Left renal pelvis (tissue), 4 donors: ENCODE measurements at places on chromosomes 7 and 10. TPM values are rescaled to one million over a fixed set of nuclear protein-coding genes. Genes with fewer than 3 reads are reported as not detected.

Gene SEC31B
- polyA plus RNA-seq, result 13.3 TPM

Gene PBLD
- 11.0 TPM for polyA plus RNA-seq

Gene PAPOLB
- 0.14 TPM for polyA plus RNA-seq

Gene FRMPD2
- polyA plus RNA-seq, result 0.40 TPM

Gene CHST12
- 9.7 TPM for polyA plus RNA-seq

DNA sequence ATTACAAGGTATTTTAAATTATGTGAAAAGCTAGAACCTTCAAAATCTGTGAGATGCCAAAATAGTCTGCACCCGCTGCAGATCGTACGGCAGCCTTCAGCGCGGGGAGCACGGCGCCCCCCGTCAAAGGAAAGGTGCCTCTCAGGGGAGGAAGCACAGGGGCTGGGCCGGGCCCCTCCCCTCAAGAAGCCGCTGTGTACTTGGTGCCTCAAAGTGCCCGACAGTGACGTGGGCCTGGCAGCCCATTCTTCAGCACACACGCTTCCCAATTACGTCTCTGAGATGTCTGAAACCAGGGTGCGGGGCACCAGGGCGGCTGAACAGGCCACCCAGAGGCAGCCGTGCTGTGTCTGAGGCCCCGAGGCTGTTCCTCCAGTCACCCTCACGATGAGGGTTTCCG, 116.1 kb downstream of the INPP5A start:
- no peak for DNase-seq

DNA sequence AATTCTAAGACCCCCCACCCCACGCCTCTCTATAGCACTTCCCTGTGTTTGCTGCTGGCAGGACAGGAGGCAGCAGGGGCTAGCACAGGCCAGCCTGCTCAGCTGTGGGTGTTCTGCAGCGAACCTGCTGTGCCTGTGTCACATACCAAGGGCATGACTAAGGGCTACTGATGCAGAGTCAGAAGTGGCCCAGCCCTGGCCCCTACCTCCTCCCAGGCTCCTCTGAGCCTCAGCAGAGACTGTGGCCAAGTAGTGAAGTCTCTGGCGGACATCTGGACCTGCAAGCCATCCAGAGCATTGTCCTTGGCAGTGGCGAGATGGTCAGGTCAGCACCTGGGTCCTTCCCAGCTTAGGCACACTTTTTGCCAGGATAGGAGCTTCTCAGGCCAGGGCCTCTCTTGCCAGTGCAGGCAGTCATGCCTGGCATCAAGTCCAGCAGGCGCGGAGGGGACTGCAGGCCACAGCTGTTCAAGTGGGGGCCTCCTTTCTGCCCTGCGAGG, 116.3 kb upstream of the RET start:
- no peak for DNase-seq

GRCh38 chr10:103042129-103042528, 124.0 kb downstream of the CNNM2 start:
- DNase-seq, result no peak

DNA sequence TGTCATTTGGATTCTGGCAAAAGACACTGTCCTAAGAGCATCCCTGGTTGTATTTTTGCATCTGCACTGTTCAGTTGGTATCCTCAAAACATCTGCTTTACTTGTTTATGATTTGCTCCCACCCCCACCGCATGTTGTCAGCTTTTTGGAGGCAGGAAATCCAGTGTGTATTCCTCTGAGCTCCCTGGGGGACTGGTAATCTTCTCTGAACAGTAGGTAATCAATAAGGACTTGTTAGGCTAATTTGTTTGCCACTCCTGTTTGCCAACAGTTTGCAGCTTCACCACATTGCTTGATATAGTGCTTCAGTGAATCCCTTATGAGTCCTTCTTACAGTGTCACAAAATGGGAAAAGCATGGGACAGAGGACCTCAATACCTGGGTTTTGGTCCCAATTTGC, 49.1 kb downstream of the FEZF1 start:
- no peak for DNase-seq

GRCh38 chr10:91319336-91319735, 90.8 kb upstream of the HECTD2 start:
- no peak for DNase-seq

DNA sequence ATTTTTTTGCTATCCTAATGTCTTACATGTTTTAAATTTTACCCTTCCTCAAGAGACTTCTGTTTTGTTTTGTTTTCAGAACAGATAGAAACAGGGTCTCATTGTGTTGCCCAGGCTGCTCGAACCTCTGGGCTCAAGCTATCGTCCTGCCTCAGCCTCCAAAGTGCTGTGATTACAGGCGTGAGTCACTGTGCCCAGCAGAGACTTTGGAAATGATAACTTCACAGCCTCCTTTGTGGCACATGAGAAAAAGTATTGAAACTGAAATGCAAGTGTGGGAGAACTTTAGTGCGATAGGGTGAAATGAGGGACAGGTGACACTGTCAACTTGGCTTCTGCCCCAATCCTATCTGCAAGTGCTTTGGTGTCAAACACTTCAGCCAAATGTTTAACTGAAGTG, 21.6 kb downstream of the IRF5 start:
- DNase-seq, result no peak

- DNase-seq, result no peak
These were observed 2.0 kb upstream of the TM9SF3 start for GRCh38 chr10:96588616-96589419.

DNA sequence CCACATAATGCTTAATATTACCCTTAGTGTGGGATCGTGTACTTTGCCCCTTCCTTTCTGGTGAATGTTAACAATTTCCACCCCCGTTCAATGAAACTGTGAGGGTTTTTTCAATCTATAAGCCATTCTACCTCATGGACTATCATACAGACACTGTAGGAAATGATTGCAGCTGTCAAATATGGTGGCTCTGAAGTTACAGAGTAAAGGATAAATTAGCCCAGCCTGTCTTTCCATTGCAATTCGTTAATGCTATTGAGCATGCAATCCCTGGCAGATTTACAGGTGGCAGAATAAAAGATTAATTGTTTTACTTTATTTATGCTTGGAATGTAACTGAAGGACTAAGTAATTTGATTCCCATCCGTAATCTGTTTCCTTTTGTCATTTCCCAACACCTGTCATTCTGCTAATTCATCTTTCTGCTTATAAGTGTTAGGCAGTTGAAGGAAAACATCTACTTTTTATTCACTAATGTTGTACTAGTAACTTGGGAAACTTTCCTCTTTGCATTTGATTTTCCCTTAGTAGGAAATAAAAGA, 1211.6 kb upstream of the LRRN3 start:
- DNase-seq, result no peak

DNA sequence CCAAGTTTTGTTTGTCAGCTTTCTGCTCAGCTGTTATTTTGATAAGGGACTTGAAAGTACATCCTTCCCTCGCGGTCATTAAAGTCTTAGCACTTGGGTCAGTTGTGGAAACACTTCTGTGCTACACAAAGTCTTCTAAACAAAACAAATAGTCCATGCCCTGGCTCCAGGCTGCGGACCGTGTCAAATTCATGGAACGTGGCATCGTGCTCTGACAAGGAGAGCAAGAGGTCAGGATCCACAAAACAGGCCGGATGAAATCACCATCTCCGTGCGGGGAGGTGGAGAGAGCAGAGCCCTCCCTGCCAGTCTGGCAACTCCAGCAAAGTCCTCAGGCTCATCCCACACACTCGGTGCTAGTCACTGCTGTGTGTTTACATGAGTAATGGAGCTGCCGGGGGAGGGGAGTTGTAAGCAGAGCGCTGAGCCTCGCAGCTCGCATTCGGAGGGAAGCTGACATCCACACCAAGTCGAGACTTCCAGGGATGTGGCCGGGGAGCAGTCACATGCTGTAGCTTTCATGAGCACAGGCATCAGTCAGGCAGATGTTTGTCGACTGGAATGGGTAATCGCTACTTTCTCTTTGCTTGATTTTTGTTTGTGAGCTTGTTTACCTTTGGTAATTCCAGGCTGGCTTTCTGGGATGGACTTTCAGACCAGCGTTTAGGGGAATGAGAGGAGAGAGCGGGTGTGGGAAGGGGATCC, 147.6 kb downstream of the ARID5B start:
- peak; percentile 84 for DNase-seq

DNA sequence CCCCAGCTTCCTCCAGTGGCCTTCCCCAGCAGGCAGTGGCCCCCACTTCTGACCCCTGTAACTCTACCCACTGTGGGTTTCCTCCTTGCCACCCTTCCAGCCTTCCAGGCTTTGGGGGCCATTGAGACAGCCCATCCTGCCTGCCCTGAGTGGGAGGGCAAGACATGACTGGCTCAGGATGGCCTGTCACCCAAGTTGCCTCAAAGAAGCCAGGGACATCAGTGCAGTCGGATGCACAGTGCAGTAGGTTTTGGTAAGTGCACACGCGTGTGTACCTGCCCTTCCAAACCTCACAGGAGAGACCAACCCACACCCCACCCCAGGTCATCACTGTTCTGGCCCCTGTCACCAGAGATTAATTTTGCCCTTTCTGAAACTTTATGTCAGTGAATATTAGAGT, 22.7 kb downstream of the ZMIZ2 start:
- no peak for DNase-seq

DNA sequence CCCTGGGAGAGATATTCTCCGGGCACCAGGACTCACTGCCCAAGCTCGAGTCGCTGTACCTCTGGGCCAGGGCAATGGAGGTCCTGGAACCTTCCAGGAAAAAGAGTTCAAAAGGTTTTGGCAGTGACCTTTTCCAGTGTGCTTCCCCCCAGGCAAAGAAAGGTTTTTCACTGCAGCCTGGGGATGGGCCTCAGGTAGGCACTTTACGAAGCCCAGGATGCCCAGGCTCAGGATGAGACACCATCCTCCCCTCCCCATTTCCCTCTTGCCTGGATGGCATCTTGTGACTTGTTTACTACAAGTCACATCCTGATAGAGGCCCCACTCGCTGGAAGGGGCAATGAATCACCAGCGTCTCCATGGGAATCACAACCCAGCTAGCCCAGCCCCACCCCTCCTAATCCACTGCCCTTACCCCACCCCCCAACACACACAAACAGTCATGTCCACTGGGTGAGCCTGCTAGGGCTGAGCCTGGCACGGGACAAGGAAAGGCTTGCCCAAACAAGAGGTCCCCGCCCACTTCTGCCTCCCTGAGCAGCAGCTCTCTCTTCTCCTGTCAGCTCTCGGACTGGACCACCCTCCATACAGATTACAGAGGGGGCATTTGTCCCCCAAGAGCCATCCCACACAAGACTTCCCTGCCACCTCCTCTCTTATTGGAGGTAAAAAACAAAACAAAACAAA, 93.8 kb upstream of the SMNDC1 start:
- no peak for DNase-seq

DNA sequence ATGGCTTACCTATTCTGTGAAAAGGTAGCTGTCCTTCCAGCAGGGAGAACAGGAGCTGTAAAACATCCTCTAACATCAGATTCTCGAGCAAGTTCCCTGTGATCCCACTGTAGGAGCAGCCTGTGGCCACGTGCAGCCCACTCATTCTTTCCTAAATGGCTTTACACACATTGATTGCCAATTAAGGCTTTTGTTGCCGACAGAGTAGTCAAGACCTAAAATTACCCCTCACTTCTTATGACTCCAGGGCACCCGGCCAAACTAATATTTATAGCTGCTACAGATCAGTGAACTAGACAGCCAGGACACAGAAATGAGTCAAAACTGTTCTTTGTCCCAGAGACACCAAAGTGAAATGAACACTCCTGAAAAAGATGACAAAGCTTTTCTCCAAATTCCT, 832.1 kb downstream of the SORCS3 start:
- no peak for DNase-seq
